T47D (cell line): ENCODE measurements at places on chromosomes 12 and 14.

GRCh38 chr14:101027291-101027690 lies 123.8 kb upstream of the RTL1 start:
- DNase-seq: no peak

- DNase-seq: no peak
These were observed 135.7 kb downstream of the GXYLT1 start for GRCh38 chr12:42008996-42009395.

DNA sequence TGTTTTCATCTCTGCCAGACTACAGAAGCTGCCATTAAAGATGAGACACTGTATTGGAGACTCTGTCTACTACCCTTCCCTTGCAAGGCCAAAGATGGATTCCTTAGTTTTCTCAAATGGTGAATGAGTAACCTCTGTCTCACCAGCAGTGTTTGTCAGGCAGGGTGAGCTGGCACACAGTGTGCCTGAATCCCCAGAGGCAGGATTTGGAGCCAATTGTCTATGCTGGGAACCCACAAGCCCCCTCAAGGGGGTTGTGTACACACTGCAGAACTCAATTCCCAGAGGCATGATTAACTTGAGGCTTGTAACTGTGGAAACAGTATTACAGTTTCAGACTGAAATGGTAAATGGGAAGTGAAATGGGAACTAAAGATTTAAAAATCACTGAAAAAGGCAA lies 136.8 kb upstream of the PTPRB start:
- DNase-seq: no peak

DNA sequence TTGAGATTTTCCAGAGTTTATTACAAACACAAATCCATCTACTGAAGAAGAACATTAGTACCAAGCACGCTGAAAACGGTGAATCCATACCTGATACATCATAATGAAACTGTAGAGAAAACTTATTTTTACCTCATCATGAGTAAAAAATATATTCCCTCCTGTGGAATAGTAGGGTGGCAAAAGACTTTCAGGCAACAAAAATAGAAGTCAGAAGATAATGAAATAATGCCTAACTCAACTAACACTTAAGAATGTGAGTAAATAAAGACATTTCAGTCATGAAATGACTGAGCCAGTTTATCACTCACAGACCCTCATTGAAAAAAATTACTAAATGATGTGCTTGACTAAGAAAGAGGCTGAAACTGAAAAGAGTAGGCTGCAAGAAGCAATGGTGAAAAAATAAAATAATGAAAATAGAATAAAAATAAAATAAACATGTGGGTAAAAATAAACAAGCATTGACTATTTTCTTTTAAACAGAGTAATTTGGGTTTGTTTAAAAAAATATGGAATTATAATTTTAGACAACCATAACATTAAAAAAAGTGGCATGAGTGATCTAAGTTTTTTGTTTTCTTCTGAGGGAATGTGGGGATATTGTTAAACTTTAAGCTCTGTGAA lies 148.6 kb downstream of the ASCL1 start:
- DNase-seq: no peak

GRCh38 chr12:53713516-53713915 lies 13.7 kb downstream of the CALCOCO1 start:
- DNase-seq: no peak

DNA sequence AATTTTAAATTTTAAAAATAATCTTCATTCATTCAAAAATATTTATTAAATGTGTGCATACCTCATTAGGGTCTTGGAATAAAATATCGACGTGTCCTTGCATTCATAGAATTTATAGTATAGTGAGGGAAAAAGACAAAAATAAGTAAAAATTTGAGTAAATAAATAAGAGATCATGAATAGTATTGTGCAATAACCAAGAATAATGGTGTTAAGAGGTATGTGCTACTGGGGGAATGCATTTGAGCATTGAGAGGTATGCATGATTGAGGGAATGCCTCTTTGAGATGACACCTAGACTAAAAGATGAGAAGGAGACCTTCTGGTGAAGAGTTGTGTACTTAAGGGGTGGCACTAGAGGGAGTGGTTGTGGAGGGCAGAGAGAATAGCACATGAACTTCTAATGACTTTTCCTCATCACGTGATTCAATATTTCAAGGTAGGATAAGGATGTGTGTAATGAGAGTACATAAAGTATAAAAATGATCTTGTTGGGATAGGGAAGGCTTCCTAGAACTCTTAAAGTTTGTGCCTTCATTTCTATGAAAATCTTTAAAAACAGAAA lies 18.8 kb upstream of the CATSPERB start:
- no peak for DNase-seq

- DNase-seq: peak; percentile 39
These were observed 4.4 kb upstream of the SMIM41 start for GRCh38 chr12:52074971-52075724.
